ENCODE measurements at places on chromosomes 12 and 14.
A peak's percentile ranks its signal among the peaks of the same experiment; 100 is the strongest.

DNA sequence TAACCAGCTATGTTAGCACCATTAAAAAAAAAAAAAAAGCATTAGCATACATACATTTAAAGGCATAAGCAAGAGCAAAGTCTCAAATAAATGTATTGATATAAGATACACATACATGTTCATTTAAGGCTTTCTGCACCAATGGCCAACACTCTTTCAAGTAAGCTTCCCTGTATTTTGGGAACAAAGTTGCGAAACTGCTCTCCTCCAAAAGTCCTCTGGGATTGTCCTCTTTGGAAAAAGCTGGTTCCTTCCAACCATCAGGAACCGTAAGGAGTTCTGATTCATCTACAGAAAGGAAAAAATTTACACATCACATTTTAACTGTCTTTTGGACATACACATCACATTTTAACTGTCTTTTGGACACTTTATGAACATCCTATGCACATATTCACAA, 3.2 kb downstream of the KRR1 start:
- no peak for DNase-seq

DNA sequence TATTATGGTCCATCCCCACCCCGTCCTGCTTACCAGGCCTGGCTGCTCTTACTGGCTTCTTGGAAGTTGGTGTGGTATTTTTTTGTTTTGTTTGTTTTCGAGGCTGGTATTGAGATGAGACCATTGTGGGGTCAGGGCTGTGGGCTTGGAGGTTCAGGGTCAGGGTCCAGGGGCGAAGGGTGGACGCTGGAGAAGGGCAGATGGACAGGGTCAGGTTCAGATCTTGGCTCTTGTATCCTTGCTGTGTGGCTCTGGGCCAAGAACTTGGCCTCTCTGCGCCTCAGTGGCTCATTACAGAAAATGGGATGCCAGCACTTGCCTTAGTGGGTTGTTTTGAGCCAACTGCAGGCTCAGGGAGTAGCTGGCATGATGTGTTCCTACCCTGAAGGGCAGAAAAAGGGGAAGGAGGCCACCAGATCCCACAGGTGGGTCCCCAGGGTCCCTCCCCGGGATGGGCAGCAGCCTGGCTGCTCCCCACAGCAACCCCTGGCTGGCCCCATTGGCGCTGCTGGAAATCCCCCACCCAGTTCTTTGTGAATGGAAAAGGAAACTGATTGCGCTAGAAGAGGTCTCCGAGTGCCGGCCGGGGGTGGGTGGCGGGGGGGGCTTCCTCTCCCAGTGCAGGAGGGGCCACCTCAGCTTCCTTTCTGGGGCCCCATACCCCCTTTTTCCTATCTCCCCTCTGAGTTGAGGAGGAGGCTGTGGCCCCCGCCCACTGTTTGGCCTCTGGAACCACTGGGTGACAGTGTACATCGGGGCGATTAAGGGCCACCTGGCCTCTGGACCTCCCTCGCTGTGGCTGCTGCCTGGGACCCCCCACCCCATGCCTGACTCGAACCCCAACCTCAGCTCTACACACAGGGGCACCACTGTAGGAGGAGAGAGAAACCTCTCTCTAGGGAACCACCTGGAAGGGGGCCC, 25.0 kb downstream of the SH2B3 start:
- no peak for DNase-seq

GRCh38 chr14:102986810-102987579, 64.5 kb downstream of the AMN start:
- DNase-seq, result peak; percentile 7

DNA sequence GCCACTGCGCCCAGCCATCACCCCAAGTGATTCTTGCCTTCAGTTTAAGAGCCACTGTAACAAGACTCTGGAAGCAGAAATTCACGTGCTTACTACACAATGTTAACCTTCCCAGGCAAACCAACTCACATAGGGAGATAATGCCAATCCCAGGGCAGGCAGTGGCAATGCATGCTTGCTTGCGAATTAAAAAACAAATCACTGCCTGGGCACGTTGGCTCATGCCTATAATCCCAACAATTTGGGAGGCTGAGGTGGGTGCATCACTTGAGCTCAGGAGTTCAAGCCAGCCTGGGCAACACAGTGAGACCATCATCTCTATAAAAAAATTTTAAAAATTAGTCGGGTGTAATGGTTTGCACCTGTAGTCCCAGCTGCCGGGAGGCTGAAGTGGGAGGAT, 37.8 kb upstream of the P2RX4 start:
- no peak for DNase-seq

DNA sequence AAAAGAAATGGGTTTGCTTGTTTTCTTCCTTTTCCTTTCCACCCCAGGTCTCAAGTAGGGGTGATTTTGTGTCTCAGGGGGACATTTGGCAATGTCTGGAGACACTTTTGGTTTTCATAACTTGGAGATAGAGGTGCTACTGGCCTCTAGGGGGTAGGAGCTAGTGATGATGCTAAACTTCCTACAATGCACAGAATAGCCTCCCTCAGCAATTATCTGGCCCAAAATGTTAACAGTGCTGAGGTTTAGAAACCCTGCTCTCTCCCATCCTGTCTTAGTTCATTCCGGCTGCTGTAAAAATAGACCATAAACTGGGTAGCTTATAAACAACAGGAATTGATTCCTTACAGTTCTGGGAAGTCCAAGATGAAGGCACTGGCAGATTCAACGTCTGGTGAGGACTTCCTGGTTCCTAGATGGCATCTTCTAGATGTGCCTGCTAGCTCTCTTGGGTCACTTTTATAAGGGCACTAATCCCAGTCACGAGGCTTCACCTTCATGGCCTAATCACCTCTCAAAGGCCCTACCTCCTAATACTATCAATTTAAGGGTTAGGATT, 7.4 kb upstream of the GAS2L3 start:
- no peak for DNase-seq

GRCh38 chr12:131383291-131383690, 327.6 kb upstream of the SFSWAP start:
- DNase-seq, result no peak

GRCh38 chr12:52364901-52365489, 2.3 kb downstream of the KRT85 start:
- DNase-seq, result no peak

DNA sequence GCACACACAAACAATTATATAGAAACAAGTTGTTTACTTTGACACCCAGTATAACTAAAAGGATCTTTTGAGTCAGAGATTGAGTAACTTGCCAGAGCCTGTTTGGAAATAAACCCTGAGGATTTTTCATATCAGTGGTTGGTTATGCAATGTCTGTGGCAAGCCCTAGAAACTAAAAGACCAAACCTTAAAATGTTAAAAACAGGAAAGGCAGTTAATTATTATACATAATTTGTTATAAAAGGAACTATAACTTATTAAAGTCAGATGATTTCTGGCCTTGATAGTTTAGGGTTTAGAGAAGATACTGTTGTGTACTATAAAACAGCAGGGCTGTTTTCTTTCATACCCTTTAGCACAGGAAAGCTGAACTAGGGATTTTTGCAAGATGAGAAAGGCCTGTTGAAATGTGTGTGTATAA, 44.1 kb downstream of the PSEN1 start:
- no peak for DNase-seq

DNA sequence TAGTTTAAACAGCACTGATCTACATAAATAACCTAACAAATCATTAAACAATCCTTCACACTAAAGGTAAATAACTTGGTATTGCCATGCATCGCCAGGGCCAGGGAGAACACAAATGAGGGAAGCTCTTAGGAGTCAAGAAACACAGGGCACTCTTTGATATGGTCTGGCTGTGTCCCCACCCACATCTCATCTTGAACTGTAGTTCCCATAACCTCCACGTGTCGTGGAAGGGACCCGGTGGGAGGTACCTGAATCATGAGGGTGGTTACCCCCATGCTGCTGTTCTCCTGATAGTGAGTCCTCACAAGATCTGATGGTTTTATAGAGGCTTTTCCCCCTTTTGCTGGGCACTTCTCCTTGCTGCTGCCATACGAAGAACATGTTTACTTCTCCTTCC, 17.3 kb downstream of the TMEM132D start:
- DNase-seq, result no peak

GRCh38 chr12:3436461-3437065, 54.4 kb upstream of the PRMT8 start:
- no peak for DNase-seq

DNA sequence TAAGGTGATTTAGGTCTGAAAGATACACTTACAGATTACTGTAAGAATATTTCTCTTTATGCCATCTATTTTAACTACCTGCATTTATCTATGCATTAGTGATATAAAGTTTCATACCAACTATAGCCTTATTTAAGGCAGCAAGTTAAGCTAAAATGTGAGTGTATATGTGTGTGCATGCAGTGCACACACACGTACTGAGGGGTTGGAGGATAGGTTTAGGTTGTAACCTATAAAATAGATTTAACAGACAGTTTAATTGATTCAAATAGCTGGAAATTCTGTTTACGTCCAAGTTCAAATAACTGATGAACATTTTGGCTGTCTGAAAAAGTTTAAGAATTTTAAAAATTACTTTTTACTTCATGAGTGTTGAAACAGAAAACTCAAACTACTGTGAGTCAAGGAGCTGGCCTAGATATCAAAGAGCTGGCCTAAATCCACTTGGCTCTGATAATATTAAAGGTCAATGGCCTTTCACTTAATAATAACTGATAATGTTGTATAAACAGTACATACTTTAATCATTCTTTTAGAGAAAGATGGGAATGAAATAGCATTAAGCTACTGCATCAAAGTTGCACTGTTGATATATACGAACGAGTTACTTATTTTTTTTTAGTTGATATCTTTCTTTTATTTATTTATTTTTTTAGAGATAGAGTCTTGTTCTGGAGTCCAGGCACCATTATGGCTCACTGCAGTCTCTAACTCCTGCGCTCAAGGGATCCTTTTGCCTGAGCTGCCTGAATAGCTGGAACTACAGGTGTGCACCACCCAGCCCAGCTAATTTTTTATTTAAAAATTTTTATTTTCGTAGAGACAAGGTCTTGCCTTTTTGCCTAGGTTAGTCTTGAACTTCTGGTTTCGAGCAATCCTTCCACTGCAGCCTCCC, 13.8 kb upstream of the KCNJ8 start:
- DNase-seq, result no peak

- no peak for DNase-seq
Measured at GRCh38 chr14:23729720-23730387, 93.7 kb downstream of the DHRS2 start.

GRCh38 chr14:23877538-23878180, 75.9 kb upstream of the DHRS4 start:
- no peak for DNase-seq
